DMS 273 treated with DMSO at 0.1 percent for 48 hours (cell line): ENCODE measurements at places on chromosomes 5 and 9.

GRCh38 chr5:28685794-28686193, 1647.4 kb upstream of the CDH9 start:
- no peak for DNase-seq

DNA sequence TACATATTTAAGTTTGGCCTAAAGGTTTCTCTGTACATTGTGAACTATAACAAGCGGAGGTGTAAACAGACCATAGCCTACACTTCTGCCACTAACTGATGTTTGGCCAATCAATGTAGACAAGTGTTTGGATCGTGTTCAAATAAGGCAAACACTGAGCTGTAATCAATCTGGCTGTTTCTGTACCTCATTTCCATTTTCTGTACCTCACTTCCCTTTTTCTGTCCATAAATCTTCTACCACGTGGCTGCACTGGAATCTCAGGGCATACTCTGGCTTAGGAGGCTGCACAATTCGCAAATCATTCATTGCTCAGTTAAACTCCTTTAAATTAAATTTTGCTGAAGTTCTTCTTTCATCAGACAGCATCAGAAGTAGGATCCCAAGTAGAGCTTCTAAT, 140.9 kb downstream of the SLC25A46 start:
- DNase-seq, result no peak

- DNase-seq, result no peak
Measured at GRCh38 chr5:78959767-78960166, 25.3 kb downstream of the ARSB start.

DNA sequence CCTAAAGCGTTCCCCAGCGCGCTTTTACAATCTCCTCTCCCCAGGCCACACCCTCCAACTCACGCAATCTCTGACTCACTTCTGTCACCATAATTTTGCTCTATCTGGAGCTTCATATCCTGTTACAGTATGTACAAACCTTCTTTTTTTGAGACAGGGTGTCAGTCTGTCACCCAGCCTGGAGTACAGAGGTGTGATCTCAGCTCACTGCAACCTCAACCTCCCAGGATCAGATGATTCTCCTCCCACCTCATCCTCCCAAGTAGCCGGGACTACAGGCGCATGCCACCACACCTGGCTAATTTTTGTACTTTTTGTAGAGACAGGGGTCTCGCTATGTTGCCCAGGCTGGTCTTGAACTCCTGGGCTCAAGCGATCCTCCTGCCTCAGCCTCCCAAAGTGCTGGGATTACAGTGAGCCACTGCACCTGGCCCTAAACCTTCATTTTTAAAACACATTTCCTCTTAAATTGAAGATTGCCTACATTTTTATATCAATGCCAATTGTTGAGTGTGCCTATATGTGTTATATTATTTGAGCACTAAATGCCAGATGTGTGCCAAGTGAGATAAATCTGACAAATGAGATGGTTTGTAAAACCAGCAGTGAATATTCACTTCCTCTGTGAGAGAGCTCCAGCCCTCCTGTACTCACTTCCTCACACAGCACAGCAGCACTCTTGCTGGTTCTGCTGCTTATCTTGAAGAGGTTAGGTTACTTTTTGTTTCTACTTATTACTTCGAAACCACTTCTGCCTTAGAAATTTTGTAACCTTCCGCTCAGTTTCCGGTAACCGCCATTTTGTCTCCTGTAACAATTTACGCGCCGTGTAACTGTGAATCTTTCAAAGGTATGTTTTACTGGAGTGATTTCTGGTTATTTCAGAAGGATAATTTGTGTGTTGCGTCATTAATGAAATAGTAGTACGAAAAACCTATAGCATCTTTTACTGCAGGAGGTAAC, 57.9 kb downstream of the DOCK8 start:
- no peak for DNase-seq

- no peak for DNase-seq
Measured at GRCh38 chr5:97124335-97124734, 18.1 kb downstream of the LIX1 start.

GRCh38 chr9:37565661-37566618, 10.2 kb downstream of the FBXO10 start:
- DNase-seq, result no peak

DNA sequence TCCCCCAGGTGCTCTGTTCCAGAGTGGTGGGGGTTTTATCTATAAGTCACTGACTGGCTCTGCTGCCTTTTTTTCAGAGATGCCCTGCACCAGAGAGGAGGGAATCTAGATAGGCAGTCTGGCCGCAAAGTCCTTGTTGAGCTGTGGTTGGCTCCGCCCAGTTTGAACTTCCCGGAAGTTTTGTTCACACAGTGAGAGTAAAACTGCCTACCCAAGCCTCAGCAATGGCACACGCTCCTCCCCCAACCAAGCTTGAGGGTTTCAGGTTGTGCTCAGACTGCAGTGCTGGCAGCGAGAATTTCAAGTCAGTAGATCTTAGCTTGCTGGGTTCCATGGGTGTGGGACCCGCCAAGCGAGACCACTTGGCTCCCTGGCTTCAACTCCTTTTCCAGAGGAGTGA, 1428.6 kb downstream of the MAT2B start:
- no peak for DNase-seq

DNA sequence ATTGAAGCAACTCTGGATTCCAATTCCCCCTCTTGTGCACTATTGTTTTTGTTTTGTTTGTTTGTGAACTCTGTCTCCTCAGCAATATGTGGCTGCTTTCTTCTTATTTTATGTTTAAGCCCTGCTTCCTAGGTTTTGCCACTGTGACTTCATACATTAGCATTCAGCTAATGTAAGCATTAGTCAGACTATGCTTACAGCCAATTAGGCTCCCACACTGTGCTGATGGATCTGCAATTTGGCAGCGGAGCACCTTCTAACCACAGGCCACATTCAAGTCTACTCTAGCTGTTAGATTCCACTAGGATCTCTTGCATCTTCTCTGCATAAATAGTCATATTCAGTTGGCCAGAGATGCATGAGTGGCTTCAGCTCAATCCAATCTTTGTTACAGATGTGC, 9.6 kb upstream of the BICD2 start:
- DNase-seq, result no peak

DNA sequence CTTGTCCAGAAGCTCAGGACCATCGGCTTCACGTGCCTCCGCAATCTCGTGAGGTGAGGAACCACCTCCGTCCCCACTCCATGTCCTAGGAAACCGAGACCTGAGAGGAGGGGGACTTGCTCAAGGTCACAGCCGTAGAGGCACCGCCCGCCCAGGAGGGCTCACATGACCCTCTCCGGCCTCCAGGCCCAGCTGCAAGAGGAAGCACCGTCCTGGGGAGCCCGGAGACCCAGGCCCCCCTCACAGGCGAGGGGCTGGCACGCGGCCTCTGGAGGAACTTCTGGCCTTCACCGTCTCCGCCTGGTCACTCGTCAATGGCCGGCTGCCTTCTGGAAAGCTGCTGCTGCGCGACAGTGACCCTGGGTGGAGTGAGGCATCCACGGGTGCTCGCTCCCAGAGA, 24.2 kb downstream of the FAM78A start:
- DNase-seq, result no peak

DNA sequence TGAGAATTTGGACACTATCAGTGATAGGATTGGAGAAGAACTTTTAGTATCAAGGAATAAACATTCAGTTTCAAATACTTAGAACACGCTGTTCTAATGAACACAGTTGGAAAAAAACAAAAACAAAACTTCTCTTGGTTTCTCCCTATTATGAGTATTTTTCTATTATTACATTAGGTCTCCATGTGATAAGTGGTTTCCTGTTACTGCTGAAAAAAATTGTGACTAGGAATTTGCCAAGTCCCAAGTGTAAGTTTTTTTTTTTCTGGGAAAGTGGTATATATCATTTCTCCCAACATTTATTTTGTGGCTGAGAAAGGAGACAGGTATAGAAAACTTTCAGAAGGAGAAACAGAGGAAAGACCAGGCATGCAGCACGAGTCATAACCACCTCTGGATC, 41.1 kb downstream of the PCSK1 start:
- no peak for DNase-seq

DNA sequence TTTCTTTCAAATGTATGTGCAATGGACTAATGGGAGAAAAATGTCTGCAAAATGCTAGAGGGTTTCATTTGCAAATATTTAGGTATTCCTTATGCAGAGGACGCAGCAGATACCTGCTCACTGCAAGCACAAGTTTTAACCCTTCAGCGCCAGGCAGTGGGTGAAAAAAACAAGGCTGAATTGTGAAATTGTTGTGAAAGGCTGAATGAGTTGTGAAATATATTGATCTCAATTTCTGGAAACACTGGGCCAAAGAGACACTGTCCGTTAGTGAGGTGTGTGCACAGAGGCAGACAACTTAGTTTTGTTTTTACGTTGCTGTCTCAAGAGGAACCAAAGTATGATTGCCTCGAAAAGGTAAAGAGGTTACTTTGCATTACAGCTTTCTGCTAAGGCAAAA, 18.8 kb downstream of the FUBP3 start:
- DNase-seq, result no peak

DNA sequence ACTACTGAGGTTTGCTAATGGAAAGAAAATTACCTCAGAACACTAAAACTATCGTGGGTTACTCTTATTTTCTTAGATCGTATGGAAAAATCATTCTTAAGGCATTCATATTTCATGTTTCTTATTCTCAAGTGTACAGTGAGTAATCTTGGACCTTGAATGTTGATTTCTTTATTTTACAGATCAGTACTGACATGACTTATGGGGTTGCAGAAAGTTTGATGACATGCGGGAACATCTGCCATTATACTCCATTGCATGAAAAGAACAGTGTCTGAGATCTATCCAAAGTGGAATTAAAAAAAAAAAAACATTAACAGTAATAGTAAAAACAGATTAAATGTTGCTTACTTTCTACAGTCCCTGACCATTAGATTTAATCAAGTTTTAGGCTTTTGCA, 1290.2 kb upstream of the WWC1 start:
- DNase-seq, result no peak

DNA sequence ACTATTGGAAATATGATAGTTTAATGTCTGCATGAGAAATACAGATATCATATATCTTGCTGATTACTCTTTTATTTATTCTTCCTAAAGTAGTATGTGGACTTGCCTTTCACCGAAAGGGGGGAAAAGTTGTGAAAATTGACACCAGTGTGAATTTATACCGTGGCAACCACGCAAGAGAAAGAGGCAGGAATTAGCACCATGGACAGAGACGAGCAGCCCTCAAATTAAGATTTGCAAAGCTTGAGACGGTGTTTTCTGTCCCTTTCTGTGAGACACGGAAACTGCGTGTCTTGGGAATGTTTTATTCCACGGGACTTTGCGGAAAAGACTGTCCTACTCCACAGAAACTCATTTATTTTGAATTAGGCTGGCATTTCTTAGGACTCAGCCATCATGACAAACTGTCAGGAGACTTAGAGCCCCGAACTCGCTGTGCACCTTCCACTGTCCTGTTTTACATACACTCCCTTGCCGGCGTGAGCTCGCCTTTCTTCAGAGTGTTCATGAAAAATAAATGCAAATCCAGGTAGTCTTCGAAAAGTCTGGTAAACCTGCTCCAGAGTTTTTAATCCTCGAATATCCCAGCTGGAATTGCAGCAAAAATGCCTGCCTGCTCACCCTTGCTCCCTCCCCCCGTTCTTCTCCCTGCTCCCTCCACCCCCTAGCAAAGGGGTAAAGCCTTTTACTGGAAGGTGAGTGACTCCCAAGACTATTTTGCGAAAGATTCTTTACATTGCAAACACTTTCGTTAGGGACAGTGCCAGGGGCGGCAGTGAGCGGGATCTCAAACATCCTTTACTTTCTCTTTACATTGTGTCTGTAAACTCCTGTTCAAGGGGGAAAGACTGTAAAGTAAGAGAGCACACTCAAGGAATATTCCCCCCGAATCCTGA, 3.8 kb upstream of the ELAVL2 start:
- no peak for DNase-seq

DNA sequence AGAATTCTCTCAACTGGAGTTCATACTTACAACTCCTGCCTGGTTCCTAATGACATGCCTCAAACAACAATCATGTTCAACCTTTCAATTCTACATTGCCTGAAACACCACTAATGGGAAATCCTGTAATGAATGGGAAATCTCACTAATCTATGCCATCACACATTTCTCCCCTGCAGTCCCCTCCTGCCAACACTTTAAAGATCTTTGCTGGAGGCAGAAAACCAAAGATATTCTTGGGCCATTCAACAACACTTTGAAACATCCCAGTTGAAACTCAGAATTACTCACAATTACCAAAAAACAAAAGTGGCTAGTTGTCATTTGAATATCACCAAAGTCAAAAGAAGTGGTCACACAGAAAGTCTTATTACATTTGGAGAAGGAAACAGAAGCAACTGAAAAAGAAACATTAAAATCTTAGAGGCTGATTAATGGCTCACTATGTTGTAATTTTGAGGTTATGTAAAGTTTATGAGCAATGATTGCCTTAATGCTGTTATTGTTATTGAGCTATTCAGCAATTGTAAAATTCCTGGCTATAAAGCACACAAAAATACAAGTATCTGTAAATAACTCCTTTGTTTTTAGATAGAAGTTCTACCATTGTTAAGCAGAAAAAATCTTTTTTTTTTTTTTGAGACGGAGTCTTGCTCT, 313.4 kb upstream of the SLC30A5 start:
- no peak for DNase-seq

GRCh38 chr5:95938766-95939165, 22.9 kb downstream of the ELL2 start:
- no peak for DNase-seq

DNA sequence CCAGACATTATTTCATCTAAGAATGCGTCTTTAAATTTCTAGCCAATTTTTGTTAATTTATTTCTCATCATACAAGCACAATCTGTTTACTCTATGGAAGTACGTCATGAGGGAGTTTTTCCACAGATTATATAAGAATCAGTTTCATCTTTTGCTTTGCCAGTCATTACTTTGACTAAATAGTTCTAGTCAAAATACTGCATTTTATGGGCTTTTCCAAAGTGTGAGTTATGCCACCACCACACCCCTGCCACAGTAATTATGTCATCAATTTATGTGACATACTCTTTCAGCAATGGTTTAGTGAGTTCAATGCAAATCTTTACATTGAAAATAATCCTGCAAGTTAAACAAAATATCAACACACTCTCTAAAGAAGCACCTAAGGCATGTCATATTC, 2.0 kb downstream of the RIMOC1 start:
- no peak for DNase-seq

DNA sequence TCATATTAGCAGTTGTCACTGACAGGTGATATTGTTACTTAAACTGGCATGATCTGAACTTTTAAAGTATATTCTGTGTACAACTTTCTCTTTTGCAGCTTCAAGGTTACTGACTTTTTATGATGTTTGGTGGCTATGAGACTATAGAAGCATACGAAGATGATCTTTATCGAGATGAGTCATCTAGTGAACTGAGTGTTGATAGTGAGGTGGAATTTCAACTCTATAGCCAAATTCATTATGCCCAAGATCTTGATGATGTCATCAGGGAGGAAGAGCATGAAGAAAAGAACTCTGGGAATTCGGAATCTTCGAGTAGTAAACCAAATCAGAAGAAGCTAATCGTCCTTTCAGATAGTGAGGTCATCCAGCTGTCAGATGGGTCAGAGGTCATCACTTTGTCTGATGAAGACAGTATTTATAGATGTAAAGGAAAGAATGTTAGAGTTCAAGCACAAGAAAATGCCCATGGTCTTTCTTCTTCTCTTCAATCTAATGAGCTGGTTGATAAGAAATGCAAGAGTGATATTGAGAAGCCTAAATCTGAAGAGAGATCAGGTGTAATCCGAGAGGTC, 5.9 kb downstream of the ZCCHC7 start:
- no peak for DNase-seq

GRCh38 chr5:120463991-120464626, at the start of gene PRR16:
PRR16 (plus strand) TSS chr5:120464300.
- DNase-seq, result no peak

GRCh38 chr9:9973062-9973461, 639.7 kb downstream of the PTPRD start:
- no peak for DNase-seq

- DNase-seq, result peak; percentile 32
Measured at GRCh38 chr9:34547960-34548611, 25.3 kb upstream of the ENHO start.

- peak; percentile 81 for DNase-seq
Measured at GRCh38 chr5:88729084-88729828, 153.7 kb downstream of the MEF2C start.
